ENCODE measurements at places on chromosomes 11 and 22.

GRCh38 chr22:44776605-44777363 is 24.4 kb downstream of the ARHGAP8 start:
- no peak for DNase-seq

- DNase-seq: no peak
These were observed 22.4 kb downstream of the ADM start for GRCh38 chr11:10327254-10327653.

- no peak for DNase-seq
These were observed 42.5 kb downstream of the SOX6 start for GRCh38 chr11:16313846-16314245.

DNA sequence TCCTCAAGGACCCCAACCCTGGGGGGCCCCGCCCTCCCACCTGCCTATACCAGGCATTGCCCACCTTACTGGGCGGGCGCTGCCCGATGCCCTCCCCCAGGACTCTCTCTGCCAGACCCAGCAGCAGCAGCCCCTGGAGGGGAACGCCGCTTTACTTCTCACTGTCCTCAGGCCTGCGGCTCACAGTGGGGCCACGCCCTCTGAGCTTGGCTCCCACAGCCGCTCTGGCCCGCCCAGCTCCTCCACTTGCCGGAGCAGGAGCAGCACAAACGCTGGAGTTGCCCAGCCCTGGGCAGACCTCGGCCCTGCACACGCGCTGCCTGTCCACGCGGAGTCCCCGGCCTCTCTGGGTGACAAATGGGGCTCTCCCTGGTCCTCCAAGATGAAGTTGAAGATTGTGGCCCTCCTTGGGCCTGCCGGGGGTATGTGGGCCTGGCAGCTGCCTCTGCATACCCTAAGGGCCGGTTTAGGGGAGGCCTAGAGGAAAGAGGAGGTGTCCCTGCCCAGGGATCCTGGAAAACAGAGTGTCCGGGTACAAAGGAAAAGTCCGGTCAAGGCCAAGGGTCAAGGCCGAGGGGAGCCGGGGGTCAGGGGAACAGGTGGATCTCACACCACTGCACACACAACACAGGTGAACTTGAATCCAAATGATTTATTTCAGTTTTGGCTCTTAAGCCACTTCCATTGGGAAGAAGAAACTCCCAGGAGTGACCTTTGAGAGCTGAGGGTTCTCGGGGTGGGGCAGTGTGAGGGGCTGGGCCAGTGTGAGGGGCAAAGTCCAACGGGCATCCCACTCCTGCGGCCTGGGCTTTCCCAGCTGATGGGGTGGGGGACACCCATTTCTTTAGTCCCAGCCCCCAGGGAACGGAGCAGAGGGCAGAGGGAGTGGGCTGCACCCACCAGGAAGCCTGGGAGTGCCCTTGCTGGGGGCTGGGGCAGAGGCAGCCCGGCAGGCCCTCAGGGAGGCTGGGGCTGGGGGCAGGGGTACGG is 674 bp upstream of the BAIAP2L2 start:
- peak; percentile 87 for DNase-seq

DNA sequence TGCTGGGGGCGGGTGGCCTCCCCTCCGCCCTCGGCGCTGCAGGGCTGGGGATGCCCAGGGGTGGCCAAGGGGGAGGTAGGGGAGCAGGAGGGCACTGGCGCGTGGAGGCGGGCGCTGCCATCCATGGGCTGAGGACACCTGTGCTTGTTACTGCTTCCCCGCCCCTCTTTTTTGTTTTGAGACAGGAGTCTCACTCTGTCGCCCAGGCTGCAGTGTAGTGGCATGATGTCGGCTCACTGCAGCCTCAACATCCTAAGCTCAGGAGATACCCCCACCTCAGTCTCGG is 683 bp upstream of the FADS3 start:
- DNase-seq: no peak

Data from AG20443 (cell line).